H1 (cell line): ENCODE measurements at places on chromosomes 5 and 9.

DNA sequence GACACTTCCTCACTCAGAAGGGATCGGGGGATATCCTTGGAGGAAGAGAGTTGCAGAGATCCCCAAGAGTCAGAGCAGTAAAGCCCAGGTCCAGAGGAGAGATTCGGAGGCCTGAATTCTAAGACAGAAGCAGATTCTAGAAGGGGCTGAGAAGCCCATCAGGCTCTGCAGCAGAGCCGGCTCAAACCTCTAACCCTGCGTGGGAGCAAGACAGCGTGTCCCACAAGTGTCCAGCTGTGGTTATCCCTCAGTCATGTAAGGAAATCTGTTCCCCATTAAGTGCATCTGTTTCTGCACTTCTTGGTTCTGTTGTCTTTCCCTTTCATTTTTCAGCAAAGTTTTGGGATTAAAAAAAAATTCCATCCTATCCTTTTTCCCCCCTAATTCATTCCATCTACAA is 4.8 kb upstream of the DIAPH1 start:
- DNase-seq, result no peak

DNA sequence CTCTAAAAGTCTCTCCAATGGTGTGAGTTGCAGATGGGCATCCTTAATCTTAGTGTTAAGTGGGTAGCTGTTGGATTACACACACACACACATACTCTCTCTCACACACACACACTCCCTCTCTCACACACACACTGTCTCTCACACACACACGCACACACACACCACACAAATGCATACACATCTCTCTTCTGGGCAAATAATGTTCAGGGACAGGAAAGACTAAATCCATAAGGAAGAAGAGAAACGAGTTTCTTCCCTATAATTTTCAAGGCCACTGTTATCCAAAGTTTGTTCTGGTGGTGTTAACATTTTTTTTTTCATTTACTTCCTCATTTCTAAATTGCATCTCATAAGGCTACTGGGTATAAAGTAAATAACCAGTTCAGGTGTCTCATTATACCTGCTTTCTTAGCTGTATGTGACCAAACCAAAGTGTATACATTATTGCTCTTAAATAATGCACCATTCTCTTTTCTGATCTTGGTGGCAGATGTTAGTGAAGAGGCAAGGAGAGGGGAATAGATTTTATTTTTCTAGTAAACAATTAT is 22.5 kb upstream of the CCNH start:
- DNase-seq, result no peak

DNA sequence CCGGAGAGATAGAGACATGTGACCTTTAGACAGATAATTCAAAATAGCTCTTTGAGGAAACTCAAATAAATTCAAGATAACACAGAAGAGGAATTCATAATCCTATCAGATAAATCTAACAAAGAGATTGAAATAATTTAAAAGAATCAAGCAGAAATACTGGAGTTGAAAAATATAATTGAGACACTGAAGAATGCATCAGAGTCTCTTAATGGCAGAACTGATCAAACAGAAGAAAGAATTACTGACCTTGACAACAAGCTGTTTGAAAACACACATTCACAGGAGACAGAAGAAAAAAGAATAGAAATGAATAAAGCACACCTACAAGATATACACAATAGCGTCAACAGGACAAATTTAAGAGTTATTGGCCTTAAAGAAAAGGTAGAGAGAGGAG is 40.4 kb upstream of the DEPDC1B start:
- DNase-seq, result no peak

GRCh38 chr9:134275375-134275774 is 50.9 kb upstream of the RXRA start:
- DNase-seq, result peak; percentile 9

DNA sequence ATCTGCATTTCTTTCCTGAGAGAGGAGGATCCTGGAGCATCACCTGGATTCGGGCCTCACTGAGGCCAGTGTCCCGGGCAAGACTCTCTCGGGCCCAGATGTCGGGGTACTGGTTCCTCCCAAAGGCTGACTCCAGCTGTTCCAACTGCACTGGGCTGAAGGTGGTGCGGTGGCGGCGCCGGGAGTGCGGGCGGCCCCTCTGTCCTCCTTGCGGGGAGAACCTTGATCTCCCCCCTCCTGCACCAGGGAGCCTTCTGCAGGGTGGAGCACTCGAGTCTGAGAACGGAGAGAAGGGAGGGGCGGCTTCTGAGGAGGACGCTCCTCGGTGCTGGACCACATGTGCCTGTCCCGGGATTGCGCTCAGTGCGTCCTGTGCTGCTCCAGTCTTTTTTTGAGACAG is 2.0 kb downstream of the PROP1 start:
- no peak for DNase-seq

GRCh38 chr9:126690431-126691051 is 76.8 kb downstream of the LMX1B start:
- DNase-seq, result peak; percentile 95
